ENCODE measurements at places on chromosomes 11 and 22. TPM values are rescaled to one million over a fixed set of nuclear protein-coding genes. Genes with fewer than 3 reads are reported as not detected.

PLA2G3 gene
- total RNA-seq: not detected

SYCE3 gene
- not detected for total RNA-seq

DDI1 gene
- not detected for total RNA-seq

SLC22A9 gene
- total RNA-seq: not detected

RHOG gene
- 170 TPM for total RNA-seq

AGBL2 gene
- total RNA-seq: 3.2 TPM

C22orf31 gene
- not detected for total RNA-seq

MMP11 gene
- 0.69 TPM for total RNA-seq

SERHL2 gene
- total RNA-seq: 1.4 TPM

OR4S2 gene
- total RNA-seq: not detected
